NCI-H1105 treated with DMSO at 0.1 percent for 48 hours (cell line): ENCODE measurements at places on chromosomes 11 and 22.

GRCh38 chr22:40653361-40653760, 16.8 kb upstream of the MRTFA start:
- DNase-seq: no peak

DNA sequence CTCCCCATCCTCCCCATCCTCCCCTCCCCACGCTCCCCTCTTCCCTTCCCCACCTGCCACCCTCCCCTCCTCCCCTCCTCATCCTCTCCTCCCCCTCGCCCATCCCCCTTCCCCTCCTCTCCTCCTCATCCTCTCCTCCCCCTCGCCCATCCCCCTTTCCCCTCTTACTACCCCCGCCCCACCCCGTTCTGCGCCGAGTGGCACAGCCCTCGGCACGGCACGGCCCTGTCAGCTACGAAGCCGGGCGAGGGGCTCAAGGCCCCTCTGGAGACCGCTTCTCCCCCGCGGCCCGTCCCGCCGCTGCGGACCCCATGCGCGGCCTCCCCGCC, 449.9 kb downstream of the OPCML start:
- no peak for DNase-seq

- no peak for DNase-seq
Measured at GRCh38 chr11:83361831-83362230, 75.7 kb upstream of the CCDC90B start.

DNA sequence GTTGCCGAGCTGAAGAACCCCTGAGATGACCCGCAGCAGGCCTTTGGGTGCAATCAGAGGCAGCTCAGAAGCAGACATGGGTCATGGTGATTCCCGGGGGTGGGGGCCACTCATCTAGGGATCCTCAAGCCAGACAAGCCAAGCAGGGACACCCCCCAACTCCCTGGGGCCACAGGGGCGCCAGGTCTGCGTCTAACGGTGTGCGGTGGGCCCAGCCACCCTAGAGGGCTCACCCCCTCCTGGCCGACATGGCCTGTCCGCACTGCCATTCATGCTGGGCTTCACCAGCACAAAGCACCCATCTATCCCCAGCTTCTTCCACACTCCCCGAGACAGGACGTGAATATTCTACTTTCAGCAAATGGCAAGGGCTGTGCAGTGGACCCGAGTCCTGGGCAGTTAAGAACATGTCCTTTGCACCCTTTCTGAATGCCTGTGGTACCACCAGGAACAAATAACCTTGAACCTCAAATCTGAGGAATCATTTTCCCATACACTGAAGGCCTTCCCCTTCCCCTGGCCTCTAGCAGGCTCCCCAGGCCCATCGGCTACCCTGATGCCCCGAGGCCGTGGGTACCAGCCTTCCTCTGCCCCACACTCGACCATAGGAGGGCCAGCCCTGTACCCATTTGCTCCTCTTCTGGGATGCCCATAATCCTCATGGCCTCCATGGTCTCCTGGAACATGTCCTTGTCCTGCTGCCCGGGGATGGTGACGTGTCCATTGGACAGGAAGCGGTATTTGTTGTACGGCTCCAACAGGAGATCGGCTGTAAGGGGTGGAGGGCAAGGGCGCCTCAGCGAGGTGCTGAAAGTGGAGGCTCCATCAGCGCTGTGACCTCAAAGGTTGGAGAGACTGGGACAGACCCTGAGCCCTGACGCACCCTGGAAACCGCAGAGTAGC, 66.9 kb downstream of the APOL1 start:
- DNase-seq: no peak

DNA sequence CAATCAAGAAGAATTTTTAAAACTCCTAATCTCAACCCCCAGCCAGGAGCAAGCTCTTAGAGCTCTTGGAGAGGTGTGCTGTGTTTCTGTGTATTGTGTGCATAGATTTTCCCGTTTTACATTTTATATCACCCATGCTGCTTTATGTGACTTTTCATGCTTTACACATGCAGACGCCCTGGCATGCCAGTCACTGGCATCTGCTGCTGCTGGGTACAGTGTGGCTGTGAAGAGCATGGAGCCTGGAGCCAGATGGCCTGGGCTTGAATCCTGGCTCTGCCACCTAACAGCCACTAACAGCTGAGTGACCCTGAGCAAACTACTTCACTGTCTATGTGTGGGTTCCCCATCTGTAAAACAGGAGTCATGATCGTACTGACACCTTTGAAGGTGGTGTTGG, 23.1 kb downstream of the POLR3H start:
- no peak for DNase-seq

DNA sequence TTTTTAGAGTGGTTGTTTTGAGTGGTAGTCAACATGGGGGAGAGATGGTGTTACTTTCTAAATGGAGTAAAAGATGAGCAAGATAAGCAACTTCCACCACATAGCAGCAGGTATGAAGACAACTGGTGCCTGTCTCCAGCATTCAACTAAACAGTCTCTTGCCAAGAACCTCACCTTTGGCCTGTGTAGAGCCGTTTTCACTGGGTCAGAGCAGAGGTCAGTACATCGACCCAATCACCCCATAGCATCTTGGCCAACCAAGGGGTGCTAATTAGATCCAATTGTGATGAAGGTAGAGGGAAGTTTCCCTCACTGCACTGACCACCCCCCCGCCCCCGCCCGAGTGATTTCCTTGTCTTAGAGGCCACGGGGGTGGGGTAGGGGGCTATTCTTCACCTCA, 188.2 kb downstream of the BLID start:
- DNase-seq: no peak

DNA sequence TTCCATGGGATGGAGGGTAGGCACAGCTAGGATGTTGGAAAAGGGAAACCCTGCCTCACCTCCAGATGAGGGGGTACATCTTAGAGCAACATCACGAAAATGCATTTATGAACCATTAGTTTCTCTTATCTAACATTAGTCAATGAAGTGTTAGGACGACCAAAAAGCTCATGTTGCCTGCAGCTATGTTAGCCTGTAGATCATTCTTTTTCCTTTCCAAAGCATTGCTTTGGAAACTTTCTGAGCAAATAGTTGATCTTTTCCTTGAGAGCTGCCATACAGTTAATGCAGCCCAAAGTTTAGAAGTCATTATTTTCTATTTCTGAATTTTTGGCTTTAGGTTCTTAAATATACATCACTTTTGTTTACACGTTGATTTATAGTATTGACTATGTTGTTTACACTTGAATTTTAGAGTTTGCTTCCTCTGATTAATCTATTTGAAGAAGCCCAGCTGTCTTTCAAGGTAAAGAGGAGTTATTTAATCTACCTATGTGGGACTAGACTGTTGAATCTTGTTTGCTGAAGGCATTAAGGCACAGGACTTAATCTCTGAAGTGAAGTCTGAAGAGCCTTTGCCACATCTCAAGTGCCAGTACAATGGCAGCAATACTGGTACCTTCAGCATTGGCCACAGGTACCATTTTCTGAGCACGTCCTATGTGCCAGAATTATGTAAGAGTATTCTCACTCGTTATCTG, 11.0 kb downstream of the POU2AF3 start:
- no peak for DNase-seq

DNA sequence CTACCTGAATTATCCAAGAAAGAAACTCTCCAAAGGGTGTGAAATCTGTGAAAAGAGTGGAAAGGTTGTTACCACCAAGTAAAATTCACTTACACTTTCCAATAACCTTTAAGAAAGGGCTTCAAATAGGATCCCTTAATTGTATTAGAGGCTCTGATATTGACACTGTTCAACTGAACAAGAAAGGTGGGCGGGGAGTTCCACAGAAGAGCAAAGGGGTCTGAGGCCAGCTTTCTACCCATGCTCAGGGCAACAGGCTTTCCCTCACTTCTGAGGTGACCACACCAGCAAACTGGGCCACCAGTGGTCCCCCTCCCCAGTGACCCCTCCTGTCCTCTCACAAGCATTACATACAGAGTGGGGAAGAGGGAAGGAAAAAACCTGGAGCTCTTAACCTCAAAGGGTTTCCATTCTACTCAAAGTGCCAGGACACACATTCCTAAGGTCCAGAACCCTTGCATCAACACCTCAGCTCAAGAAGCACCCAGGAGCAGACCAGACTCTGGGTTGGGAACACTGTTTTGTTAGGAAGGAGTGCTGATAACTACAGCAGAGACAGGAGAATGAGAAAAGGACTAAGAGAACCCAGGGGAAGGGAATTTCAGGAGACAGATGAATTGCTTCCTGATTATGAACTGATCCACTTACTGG, 71.6 kb upstream of the AKIP1 start:
- DNase-seq: no peak

- DNase-seq: no peak
Measured at GRCh38 chr11:59219836-59220235, 7.1 kb upstream of the MPEG1 start.

DNA sequence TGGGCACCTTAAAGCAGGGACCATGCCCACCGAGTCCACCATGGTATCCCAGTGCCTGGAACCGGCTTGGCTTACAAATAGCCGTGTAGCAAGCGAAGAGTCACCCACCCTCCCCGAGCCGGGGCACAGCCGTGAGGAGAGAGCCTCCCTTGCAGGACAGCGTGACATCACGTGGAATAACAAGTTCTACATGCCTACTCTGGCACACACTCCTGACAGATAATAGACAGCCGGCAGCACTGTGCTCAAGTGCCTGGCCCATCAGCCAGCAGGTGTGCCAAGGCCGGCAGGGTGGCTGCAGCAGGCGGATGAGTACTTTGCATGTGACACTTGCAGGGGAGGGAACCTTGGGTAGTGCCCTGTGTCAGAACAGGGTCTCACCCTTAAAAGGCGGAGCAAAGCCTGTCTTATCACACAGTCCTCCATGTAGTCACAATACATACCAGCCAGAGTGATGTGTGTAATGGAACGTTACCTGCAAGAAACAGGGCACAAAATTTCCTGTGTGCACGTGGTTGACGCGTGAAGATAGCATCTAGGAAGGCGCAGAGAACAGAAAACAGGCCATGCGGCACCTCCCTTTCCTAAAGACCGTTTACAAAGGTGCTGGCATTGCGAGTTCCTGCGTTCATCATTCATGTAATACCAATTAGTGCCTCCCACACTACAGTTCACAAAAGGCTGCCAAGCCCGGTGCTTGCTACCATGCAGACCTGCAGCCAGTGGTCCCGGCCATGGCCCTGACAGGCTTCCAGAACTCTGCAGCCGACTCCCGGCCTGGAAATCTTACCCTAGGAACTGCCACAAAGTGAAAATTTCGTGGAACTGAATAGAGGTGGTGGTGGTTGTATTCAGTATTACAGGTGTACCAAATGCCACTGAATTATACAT, 16.4 kb downstream of the TOM1 start:
- peak; percentile 85 for DNase-seq

DNA sequence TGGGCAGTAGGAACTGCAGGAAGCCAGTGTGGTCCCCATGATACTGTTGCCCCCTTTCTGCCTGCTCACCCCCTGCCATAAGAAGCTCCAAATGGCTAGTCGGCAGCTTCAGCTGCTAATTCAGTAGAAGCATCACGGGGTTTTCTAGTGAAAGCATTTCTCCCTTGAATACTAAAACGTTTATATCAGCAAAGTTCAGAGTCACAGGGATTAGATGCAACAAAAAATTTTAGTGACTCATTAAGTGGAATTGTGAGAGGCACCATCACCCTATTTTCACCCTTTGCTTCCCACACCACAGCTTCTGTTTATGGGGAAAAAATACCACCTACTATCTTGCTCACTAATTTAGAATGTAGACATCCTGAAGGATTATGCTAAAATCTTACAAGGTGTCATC, 25.2 kb downstream of the RAB39A start:
- no peak for DNase-seq

- no peak for DNase-seq
Measured at GRCh38 chr11:115316696-115317095, 187.5 kb downstream of the CADM1 start.

DNA sequence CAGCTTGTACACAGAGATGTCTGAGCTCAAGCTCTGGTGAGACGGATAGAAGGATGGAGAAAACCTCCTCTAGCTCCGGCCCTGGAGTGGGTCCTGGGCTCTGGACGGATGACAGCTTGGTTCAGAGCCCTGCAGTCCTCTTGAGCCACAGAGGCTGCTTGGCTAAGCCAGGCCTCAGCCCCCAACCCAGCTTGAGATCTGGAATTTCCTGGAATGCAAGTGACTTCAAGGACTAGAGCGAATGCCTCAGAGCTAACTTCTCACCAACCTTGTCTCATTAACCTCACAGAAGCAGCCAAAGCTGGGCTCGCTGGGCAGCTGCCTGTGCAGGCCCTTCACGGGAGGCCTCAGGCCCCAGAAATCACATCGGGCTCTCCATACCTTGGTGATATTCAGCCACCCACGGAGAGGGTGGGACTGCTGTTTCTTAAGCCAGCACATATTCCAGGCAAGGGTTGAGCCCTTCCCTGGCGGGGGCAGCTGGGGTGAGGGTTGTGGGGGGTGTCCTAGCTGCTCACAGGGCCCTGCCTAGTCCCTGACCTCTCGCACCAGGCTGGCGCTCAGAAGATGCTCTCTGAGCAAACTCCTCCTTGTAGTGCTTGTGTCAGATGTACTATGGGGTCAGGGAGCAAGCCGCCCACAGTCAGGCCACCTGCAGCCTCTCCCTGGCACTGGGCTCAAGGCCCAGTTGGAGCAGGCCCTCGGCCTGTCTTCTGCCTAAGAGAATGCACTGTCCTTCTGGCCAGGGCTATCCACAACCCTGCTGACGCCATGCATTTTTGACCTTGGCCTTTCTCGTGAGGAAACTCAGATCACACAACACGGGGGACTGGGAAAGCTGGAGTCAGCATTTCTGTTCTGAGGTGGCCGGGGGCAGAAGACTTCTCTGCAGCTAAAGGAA, 73.6 kb upstream of the TTLL12 start:
- no peak for DNase-seq

DNA sequence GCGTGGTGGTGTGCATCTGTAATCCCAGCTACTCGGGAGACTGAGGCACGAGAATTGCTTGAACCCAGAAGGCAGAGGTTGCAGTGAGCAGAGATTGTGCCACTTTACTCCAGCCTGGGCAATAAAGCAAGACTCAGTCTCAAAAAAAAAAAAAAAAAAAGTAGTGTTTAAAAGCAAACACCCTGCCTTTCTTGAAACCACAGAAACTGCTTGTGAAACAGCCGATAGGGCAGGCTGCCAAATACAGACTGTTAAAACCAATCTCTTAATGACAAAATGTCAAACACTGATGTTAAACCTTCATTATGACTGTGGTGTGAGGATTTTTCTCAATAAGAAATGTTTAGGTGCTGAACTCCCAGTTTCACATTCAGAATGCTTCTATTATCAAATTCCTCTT, 27.3 kb downstream of the MARK2 start:
- peak; percentile 6 for DNase-seq

- DNase-seq: no peak
Measured at GRCh38 chr11:60634126-60634525, 65.3 kb upstream of the MS4A8 start.
